ENCODE measurements at places on chromosomes 4 and X.

- no peak for DNase-seq
Observed at GRCh38 chrX:10851809-10852208, 231.4 kb upstream of the MID1 start.

DNA sequence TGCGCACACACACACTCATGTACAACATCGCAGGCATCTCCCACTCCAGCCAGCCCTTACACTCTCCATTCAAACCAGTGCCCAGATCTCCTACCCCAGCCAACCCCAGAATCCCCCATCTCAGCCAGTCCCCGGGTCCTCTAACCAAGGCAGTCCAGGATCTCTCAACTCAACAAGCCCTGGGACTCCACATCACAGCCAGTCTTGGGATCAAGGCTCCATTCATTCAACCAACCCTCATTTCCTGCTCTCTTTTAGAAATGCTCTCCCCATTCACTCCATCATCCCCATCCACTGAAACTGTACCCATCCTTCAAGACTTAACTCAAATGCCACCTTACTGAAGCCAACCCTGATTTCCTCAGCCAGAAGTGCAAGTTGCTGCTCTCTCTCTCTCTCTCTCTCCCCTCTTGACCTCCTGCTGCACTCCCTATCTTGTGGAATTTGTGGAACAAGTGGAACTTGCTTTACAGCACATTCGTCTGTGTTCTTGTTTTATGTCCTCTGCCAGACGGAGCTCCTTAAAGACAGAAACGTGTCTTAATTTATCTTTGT is 40.6 kb upstream of the IQSEC2 start:
- DNase-seq: no peak

DNA sequence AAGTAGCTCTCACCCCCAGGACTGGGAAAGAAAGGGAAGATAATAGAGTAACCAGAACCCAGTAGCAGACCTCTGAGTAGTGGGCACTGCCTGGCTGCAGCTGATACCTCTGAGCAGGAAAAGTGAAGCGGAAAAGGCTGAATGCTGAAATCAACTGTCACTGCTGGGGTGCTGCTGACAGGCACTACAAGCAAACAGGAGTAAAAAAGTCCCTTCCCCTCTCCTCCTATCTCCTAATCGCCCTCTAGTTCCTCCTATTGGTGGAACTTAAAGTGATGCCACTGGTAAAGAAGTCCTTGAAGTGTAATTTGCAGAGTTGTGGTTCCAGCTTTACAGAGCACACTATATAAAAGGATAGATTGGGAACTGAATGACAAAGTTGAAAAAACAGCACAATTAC is 32.8 kb upstream of the GLRB start:
- no peak for DNase-seq

GRCh38 chr4:17717301-17717700 is 64.1 kb downstream of the FAM184B start:
- no peak for DNase-seq

GRCh38 chrX:29852767-29853166 is 362.6 kb upstream of the MAGEB2 start:
- no peak for DNase-seq

DNA sequence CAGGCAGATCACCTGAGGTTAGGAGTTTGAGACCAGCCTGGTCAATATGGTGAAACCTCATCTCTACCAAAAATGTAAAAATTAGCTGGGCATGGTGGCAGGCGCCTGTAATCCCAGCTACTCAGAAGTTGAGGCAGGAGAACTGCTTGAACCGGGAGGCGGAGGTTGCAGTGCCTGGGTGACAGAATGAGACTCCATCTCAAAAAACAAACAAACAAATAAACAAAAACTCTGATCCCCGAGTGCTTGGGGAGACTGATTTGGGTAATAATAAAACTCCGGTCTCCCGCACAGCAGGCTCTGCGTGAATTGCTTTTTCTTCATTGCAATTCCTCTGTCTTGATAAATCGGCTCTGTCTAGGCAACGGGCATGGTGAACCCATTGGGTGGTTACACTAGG is 73.4 kb downstream of the HPRT1 start:
- no peak for DNase-seq

DNA sequence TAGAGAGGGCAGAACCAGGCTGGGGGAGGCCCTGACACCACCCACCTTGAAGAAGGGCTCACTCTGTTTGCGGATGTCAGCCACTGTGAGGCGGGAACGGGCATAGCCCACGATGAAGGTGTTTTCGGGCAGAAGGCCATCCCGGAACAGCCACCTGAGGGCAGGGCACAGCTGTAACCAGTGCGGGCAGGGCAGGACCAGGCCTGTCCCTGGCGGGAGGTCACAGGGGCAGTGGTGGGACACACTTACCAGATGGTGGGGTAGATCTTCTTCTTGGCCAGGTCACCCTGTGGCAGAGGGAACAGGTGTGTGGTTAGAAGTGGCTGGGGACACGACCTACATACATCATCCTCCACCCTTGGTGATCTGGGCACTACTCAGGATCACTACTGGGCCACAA is 10.8 kb downstream of the G6PD start:
- DNase-seq: no peak

DNA sequence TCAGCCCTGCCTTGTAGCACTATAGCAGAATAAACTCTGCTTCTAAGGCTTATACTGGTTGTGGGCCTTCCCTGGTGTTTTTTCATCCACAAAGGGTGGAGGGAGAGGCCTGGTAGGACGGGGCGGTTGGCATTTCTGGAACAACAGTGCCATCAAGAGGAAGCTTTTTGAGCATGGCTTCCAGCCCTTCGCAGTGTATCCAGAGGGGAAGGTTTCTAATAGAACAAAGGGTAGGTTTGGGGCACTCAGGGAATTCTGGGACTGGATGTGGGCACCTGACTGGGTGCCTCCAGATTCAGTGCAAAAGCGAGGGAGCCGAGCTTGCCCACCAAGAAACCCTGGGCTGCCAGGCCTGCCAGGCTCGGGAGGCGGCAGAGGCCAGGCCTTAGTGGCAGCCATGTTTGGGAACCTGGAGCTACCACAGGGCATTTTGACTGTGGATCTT is 229.6 kb upstream of the AGTR2 start:
- no peak for DNase-seq

GRCh38 chr4:34139346-34139745 is 2105.0 kb downstream of the ARAP2 start:
- DNase-seq: no peak

- DNase-seq: peak; percentile 1
Observed at GRCh38 chrX:43882294-43882681, at the start of gene MAOB. MAOB (minus strand) TSS chrX:43882450; CDS start chrX:43882299, 151 bp downstream.

DNA sequence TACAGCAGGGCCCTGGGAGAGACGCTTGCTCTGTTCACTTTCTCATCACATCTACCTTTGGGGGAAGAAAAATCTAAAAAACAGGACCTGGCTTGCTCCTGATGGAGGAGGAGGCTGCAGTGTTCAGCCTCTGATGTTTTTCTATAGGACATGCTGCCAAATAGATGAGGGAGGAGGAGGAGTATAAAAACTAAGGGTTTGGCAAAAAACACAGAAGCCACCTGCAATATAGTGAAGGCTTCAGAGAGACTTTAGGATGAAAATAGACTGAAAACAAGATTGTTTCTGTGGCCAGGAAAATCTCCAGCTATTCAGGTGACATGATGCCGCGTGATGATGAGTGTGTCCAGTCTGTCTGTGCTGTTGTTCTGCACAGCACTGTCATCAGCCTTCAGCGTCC is 160.6 kb downstream of the PTTG2 start:
- DNase-seq: no peak

- peak; percentile 5 for DNase-seq
Observed at GRCh38 chrX:63250253-63250868, 100.8 kb downstream of the SPIN4 start.

DNA sequence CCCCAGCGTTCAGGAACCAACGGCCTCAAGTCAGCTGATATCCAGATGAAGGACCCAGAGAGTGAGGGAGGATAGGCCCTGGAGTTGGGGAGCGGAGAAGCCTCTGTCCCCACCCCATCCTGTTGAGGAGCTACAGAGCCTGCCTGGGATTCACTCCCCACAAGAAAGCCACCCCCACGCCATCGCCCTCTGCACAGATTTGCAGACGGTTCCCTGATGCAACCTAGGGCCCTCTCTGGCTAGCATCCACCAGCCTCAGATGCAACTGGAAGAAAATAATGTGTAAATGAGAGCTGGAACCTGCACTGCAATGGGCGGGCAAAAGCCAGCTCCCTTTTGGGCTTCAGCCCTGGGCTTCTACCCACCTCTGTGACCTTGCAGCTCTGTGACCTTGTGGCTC is 185.6 kb downstream of the BCOR start:
- DNase-seq: no peak

GRCh38 chr4:8009097-8009496 is 69.4 kb upstream of the AFAP1 start:
- no peak for DNase-seq

DNA sequence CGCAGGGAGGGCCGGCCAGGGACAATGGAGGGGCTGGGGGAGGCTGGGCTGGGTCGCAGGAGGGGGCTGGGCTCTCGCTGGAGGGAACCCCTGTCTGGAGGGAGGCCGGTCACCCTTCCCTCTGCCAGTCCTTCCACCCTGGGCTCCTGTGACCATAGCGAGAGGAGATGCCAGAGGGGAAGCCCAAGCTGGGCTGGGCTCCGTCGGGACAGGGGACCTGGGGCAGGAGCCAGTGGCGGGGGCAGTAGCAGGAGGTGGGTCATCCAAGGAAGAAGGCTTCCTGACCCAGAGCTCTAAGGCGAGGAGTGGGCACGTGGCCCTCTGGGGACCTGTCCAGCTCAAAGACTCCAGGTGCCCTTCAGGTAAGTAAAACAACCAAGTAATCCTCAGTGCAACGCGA is 16.9 kb downstream of the CTAG1B start:
- DNase-seq: no peak

- DNase-seq: no peak
Observed at GRCh38 chr4:21765810-21766407, 182.7 kb downstream of the KCNIP4 start.

- no peak for DNase-seq
Observed at GRCh38 chr4:107699466-107700206, 20.4 kb downstream of the PAPSS1 start.

- DNase-seq: no peak
Observed at GRCh38 chrX:99383786-99384185, 1026.3 kb downstream of the PCDH19 start.

DNA sequence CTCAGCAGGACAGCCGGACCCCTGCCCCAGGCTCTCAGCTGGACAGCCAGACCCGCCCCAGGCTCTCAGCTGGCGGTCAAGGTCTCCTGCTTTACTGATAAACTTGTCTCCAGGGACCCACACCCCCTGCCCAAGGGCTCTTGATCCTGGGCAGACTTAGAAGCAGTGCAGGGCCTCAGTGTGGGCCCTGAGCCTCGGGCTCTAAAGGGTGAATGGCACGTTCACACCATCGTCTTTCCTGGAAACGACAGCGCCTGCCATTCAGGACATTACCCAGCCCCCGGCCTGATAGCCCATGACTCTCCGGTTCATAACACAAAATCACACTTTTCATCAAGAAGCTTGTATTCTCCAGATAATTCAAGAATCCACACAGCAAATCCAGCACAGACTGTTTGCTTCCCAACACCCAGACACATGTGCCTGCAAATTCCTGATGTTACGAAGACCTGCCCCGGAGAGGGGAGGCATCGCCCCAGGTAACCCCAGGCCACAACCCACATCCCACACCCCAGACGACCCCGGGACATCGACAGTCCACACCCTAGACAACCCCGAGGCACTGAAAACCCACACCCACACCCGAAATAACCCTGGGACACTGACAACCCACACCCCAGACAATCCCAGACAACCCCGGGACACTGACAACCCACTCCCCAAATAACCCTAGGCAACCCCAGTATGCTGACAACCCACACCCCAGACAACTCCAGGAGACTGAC is 136.8 kb downstream of the FAM53A start:
- DNase-seq: no peak

DNA sequence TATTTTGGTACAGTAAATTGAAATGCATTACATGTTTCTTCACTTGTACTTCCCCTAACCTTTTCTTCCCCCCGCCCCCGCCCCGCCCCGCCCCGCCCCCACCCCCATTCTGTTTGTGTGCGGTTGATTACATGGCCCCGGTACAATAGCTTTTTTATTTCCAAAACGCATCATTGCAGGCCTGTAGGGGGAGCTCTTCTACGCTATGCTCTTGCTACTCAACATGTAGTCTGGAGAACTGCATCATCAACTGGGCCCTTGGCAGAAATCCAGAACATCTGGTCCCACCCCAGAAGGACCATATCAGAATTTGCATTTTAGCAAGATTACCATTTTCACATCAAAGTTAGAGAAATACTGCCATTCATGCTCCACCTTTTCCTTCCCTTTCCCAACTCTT is 333.3 kb upstream of the DDX53 start:
- no peak for DNase-seq

DNA sequence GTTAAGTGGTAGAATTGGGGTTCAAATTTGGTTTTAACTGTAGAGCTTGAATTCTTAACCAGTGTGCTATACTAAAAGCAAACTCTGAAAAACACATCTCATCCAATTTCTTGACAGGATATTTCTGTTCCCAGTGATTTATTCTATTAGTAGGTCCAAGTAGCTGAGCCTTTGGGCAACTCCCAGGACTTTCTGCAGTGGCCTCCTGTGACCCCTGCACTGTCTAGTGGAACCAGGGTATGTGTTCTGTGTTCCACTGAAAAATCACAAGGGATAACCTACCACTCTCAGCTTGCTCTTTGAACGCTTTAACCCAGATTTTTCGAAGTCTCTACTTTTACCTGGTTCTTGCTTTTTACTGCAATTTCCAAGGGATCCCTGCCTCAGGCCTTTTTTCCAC is 58.0 kb upstream of the SCOC start:
- no peak for DNase-seq

DNA sequence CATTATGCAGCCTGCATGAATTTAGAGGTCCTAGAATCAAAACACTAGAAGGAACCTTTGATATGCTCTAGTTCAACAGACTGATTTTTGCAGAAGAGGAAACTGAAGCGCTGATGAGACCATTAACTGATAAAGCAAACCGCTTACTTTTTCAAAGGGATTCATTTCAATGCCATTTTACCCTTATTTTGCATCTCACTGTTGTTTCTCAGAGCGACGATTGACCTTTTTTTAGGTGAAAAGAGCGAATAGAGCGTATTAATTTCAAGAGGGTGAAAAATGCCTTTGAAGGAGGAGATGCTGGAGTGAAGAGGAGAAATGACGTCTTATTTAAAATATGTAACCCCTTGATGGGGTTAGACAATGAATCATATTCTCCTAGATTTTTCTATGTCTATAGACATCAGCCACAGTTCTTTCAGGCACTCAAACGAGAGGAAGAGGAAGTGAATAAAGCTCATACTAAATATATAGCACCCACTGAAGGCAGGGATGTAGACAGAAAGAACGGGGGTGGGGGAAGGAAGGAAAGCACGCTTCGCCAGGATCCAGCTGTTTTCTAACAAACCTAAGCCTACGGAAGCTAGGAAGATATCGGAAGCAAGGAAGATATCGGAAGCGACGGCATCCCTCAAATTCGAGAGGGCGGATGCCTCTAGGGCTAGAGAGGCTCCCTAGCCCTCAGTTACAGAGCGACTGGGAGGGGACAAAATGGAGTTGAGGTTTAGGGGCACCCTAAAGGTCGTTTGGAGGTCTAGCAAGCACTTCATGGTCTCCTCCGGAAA is 848 bp downstream of the ACSL4 start:
- peak; percentile 5 for DNase-seq

DNA sequence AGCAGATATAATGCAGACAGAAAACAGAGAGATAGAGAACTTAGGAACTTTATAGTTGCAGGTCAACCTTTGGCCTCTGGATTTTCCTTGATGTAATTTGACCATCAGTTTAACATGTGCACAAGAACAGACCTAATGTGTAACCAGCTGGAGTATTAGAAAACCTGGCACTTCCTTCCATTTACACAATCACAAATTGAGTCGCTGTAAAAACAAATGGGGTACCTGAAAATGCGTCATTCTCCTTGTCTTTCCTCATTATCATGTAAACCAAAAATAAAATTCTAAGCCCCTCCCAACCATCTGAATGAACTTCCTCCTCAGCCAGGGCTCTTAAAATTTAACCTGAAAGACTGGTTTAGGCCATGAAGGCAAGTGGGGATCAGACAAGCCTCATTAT is 358.4 kb upstream of the MAGEB16 start:
- no peak for DNase-seq
